ENCODE measurements at places on chromosomes 7 and 10.

- DNase-seq: no peak
Measured at GRCh38 chr7:87220026-87220733, 648 bp upstream of the TMEM243 start.

DNA sequence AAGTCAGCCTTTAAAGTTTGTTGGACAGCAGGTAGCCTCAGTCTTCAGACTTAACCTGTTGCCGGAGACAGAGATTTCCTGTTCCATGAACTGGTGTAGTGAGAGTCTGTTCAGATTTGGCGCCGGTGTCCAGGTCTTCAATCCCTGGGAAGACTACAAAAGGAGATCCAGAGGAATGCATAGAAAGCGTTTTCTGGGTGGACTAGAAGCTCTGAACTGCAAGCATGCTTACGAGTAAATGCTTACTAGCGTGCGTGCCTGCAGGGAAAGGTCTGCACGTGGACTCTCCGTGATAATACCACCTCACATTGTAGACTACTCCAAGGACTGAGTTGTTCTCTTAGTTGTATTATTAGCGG lies 878 bp downstream of the GLRX3 start:
- no peak for DNase-seq

DNA sequence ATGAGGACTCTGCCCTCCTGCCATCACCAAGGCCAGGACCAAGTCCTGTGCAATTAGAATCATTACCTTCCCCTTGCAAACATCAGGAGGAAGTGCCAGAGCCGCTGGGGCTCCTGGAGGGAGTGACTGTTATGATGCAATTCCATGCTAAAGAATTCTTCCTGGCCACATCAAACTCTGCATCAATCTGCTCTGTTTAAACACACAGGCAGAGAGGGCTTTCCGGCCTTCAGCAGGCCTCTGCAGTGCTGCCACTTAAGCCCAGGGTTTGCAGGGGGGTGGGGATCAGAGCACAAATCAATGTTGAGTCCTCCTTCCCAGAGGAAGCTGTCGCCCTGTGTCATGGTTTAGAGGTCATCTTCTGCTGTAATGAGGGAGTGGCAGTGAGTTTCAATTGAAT lies 58.1 kb downstream of the CTBP2 start:
- peak; percentile 27 for DNase-seq

- no peak for DNase-seq
Measured at GRCh38 chr7:18521945-18522566, 26.5 kb downstream of the HDAC9 start.

DNA sequence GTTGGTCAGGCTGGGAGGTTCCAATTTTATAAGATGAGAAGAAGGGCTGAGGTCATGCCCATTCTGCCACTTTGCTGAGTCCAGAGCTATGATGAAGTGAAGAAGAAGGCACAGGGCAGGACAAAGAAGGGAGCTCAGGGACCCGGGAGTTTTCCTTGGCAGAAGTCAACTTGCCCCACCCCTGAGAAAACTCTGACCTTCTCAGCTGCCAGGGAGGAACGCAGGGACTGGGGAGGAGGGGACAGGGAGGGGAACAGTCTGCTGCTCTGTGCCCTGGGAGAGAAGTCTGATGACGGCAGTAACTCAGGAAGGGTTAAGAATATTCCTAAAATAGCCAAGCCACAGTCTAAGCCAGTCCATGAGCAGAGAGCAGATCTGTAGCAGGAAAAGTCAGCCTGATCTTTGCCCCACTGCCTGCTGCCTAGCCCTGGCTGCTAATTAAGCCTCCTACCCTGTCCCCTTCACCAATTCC lies 11.7 kb downstream of the ADIRF start:
- DNase-seq: no peak

Data from AG09309 (cell line).